ENCODE measurements at places on chromosomes 7 and 10.

DNA sequence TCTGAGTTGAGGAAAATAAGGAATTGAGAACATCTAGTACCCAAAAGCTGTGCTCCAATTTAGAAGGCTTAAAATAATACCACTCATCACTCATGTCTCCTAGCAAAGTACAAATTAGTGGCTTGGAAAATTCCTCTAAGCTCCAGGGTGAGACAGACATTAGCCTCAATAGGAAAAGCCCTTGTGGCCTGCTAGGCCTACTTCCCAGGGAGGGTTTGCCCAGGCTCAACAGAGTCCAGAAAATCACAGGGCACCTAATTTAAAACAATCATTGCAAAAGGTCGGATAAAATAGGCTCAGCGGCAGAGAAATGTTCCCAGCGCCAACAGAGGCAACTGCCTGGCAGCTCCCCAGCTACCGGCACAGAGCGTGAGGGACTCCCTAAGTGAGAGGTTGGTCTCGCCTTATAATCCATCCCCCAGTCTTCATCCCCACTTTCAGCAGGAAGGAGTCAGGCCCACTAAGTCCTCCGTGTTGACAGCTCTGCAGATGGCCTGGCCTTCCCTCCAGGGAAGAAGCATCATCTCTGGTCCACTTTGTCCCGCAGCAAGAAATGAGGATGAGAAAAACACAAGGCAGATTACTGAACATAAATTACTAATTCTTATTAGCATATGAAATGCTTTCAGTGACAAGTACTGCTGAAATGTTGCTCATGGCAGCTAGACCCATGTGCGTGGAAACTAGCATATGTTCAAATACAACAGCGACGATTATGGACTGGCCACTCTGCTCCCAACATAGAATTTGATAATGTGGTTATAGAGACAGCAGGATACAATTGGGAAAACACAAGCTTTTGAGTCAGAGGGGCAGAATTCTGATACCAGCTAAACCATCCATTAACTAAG, 1177.7 kb upstream of the AUTS2 start:
- peak; percentile 36 for DNase-seq

- DNase-seq: no peak
Measured at GRCh38 chr7:129776362-129776722, 164.8 kb downstream of the NRF1 start.

- no peak for DNase-seq
Measured at GRCh38 chr10:96130326-96130995, 364 bp downstream of the ZNF518A start.

- no peak for DNase-seq
Measured at GRCh38 chr10:94027197-94027596, 33.5 kb downstream of the PLCE1 start.

DNA sequence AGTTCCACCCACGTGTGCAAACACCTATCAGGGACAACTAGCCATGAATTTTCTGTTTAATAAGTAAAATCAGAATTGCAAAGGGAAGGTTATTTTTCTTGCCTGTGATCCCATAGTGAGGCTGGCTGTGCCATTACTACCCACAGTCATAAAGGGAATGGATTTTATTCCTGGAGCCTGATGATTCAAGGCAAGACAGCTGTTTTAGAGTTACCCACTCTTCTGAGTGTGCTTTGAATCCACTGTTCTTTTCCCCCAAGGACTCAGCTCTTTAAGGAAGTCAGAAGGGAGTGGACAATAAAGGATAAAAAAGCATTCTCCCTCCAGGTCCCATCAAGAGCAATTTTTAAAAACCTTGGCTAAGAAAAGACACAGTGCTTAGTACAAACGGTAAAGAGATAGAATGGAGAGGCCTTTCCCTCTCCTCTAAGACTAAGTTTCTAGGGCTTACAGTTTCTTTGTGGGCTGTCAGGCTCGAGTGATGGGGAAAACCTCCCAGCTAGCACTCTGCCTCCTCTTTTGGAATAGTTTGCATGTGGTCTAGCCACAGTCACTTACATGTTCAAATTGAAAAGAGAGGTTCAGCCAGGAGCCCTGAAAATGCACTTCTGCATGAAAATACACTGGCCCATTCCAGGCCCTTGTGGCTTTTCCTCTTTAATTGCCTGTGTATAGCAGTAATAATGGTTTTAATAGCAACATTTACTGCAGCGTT, 5.1 kb upstream of the LRRC4 start:
- DNase-seq: no peak

DNA sequence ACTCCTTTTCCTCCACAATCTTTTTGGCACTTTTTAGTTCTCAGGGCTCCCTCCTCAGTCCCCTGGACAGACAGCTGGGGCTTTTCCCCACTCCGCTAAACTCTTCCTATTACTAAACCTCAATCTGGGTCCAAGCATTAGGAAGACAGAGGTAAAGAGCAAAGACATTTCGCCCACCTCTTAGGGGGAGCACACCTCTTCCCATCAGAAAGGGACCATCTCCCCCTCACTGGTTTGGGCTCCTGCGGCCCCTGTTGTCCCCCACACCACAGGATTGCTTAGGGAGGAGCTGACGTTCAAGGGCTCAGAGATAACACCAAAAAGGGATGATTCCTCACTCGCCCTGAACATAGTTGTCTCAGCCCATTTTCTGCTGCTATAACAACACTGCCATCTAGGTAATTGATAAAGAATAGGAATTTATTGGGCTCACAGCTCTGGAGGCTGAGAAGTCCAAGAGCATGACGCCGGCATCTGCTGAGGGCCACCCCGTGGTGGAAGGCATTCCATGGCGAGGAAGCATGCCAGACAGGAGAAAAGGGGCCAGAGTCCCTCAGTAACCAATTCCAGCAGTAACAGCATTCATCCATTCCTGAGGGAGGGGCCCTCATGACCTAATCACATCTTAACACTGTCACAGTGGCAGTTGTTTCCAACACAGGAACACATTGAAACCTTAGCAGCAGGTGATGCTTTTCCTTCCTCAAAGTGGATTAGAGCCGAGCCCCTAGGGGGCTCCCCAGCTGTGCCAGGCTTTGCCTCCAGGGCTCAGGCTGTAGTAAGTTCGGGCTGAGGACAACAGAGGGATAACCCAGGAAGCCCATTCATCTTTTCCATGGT, 209.6 kb downstream of the EBF3 start:
- no peak for DNase-seq

- no peak for DNase-seq
Measured at GRCh38 chr7:122468945-122469344, 164.4 kb upstream of the FEZF1 start.

DNA sequence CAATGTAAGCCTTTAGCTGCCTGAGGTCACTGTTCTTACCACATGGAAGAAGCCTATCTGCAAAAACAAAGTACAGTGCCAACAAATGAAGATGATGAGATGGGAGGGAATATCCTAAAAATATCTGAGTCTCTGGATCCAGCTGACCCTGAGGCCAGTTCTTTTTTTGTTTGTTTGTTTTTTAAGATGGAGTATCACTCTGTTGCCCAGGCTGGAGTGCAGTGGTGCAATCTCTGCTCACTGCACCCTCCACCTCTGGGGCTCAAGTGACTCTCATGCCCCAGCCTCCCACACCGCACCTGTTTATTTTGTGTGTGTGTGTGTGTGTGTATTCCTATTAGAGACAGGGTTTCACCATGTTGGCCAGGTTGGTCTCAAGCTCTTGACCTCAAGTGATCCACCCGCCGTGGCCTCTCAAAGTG, 44.9 kb downstream of the HYCC1 start:
- no peak for DNase-seq

DNA sequence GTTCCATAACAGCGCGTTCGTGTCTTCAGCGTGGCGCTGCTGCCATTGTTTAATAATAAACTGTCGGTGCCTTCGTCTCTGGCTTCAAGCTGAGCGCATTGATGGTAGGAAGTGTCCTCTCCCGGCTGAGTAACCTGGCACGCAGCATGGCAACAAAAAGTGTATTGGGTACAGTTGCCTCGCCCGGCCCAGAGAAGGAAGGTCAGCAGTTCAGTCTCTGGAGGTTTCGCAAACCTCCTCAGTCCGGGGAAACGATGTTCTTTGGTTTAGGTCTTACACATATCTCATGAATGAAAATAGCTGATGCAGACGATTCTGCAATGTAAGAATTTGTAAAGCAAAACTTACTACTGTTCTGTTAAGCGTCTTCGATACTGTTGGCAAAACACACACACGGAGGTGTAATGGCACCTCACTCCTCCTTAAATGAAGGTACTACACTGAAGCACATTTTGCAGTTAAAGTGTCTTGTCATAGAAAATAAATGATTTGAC, 739 bp upstream of the CCDC186 start:
- DNase-seq: peak; percentile 70

GRCh38 chr7:43784030-43784584, 25.6 kb downstream of the BLVRA start:
- no peak for DNase-seq

DNA sequence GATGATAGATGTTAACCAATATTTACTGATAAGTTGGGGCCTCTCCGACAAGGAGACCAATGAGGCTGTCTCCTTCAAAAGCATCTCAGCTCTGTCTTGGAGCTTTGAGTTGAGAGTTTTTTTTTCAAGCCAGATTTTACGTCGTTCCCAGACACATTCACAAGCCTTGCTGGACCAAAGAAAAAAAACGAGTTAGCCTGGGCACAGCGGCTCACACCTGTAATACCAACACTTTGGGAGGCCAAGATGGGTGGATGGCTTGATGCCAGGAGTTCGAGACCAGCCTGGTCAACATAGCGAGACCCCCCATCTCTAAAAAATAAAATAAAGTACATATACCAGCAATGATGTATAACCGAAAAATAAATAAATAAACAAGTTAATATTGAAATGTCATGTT, 19.0 kb upstream of the AZGP1 start:
- no peak for DNase-seq

DNA sequence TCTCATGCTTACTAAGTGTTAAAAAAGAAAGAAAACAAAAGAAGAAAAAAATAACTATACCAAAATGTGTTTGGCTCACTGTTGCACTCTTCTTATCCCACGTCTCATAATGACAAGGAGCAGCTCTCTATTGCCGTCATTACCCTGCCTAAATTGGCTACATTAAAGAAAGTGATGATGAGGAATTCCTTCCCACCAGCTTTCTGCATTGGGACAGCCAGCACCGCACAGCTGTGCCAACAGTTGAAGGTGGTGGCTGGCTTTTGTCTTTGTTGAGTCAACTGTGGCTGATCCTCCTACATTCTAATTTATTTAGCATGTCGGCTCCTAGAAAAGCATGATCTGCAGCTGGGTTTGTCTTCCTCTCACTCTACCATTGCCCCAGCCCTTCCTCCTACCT, 751.8 kb downstream of the KCNMA1 start:
- no peak for DNase-seq

- peak; percentile 58 for DNase-seq
Measured at GRCh38 chr10:84308481-84309304, 19.7 kb upstream of the CCSER2 start.

DNA sequence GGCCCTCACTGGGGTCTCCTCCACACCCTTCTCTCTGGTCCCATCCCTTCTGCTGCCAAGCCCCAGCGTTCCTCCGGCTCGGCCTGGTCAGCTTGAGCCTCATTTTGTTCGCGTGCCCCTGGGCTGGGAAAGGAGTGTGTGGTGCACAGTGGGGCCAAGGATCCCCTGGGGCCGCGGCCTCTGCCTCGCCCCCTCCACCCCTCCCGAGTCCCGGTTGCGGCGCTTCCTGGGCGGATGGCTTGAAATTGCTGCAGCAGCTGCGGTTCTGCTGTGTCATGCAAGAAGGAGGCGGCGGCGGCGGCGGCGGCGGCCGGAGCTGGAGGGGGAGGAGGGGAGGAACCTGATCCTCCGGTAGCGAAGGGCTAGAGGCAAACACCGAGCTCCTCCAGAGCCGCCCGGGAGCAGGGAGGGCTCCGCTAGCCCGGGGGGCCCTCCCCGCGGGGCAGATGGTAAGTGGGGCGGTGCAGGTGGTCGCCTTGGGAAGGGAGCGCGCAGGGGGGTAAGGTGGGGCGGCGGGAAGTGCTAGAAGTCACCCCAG, 217.8 kb upstream of the MKLN1 start:
- DNase-seq: peak; percentile 72

GRCh38 chr7:7641129-7641663, 644 bp downstream of the UMAD1 start:
- no peak for DNase-seq

DNA sequence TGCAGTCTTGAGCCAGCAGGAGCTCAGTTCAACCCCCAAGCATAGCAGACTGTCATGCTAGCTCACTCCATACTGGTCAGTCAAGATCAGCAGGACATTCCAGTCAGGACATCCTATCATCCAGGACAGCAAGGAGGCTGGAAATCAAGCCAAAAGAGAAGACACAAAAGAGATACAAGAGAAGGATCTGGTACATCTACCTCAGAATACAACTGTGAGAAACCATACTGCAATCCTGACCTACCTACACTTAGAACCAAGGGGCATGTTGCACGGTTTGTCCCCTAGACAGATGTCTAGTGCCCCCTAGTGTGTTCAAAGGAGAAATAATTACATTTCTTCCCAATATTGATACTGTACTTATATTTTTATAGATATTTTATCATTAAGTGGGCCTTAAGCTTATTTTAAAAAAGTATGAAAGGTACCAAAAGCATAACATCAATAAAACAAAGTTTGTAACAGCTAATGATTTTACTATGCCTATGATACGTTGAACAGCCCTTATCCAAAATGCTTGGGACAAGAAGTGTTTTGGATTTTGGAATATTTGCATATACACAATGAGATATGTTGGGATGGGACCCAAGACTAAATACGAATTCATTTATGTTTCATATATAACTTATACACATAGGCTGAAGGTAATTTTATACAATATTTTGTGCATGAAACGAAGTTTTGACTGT, 26.7 kb downstream of the ERCC6 start:
- DNase-seq: peak; percentile 19

DNA sequence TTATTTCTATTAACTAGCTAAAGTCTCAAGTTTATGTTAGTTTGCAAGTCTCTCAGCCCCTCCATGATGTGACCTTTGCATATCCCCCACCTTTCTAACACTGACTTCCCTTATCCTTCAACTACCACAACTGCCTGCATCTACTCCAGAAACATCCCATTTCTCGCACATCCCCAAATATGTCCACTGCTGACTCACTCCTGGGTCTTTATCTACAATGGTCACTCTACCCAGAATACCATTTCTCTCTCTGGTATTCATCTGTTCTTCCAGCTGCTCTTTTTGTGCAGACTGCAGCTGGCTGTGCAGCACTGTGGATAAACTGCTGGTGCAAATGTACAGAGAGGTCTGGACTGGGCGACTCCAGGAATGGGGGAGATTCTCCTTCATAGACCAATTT, 32.7 kb upstream of the PRSS1 start:
- DNase-seq: no peak

GRCh38 chr7:150380463-150380862, 1.3 kb downstream of the ZNF775 start:
- DNase-seq: no peak

DNA sequence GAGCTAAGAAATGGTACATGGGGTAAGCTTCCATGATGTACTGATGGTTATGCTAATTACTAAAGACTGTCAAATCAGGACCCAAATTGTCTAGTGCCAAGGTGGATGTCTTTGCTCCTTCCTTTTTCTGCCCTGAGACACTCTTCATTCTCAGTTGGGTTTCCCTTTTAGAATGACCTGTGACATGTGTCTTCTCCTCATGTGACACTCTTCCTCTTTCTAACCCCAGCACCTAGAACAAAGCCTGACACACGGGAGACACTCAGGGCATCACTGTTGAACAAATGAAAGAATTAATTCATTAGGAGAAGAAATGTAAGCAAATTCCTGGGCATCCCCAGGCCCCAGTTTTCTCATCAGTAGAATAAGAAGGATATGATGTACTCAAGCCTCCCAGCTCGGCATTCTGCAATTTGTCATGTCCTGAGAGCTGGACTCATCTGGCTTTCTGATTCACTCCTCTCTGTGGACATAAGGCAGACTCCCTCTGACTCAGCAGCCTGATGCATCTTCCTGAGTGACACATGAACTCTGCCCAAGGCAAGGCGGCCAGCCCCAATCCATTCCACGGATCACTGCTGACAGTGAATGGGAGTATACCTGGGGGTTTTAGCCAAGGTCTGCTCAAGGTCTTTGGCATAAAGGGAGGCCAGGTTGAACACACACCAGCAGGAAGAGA, 473.8 kb downstream of the KCNMA1 start:
- DNase-seq: no peak
